Stimulated activated CD4-positive, alpha-beta T cell treated with anti-CD3 and anti-CD28 coated beads, Interleukin-4, amount 100 ng/mL, for 1 hour (primary cell): ENCODE measurements at places on chromosomes 12 and 14.

- no peak for DNase-seq
These were observed 32.2 kb upstream of the IGF1 start for GRCh38 chr12:102512523-102512922.

- no peak for DNase-seq
These were observed 90.1 kb downstream of the NCOR2 start for GRCh38 chr12:124477107-124477915.

DNA sequence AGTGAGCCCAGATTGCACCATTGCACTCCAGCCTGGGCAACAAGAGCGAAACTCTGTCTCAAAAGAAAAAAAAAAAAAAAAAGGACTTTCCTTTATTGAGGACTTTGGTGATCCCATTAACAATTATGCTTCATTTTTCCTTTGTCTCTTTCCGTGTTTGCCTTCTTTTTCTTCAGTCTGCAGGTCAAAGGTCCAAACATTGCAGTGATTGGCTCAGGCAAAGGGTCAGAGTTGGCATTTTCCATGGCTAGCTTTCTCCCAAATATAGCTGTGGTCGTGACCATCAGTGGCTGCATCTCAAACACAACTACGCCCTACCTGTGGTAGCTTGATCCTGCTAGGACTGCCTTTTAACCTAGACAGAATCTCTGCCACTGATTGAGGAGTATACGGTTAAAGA, 7.0 kb upstream of the DNAL1 start:
- DNase-seq = no peak

DNA sequence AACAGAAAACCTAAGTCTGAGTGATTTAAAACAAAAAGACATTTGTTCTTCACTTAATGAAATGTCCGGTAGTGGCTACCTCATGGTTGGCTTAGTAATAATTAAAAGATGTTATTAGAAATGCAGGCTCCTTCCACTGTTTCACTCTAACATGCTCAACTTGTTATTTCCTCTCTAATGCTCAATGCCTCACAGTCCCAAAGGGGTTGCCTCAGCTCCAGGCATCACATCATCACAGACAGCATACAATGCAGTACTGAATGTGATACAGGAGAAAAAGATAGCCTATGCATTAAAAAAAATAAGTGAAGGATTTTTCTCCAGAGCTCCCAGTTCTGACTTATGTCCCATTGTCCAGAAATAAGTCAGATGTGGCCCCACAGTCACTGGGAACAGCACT, 1077.0 kb upstream of the TMEM132C start:
- no peak for DNase-seq

DNA sequence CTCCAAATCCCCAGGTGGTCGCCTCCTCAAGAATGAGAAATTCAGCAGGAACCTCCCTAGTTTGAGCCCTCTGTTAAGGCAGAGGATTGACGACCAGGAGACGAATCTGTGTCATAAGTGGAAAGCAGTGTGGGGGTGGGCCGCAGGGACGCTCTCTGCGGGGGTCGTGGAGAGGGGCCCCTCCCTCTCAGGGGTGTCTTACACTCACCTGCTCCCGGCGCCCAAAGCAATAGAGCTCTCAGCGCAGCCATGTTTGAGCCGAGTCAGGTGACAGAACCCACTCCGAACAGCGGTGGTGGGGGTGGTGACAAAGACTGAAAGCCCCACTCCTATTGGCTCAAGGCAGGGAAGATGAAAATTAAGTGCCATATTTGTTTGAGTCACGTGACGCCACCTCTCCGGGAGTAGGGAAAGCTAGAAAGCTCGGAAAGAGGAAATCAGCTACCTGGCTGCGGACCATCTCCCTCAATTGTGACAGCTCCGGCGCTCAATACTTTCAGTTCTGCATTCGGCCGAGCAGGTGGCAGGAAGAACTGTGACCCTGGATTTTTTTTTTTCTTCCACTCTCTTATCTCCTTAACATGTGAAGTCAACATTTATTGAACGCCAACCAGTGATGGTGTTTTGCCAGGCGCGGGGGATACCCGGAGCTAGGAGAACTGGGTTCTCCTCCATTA, at the start of gene ZFYVE26:
ZFYVE26 (minus strand) TSS at position 265 of the 677 bp plus-strand sequence. CDS start 627 bp downstream, outside the sequence.
- peak; percentile 83 for DNase-seq

GRCh38 chr12:111417290-111417689, 11.6 kb downstream of the SH2B3 start:
- no peak for DNase-seq

- no peak for DNase-seq
These were observed 39.4 kb upstream of the ATXN2 start for GRCh38 chr12:111638556-111638955.

GRCh38 chr12:111758120-111758561, 8.6 kb upstream of the ALDH2 start:
- no peak for DNase-seq

DNA sequence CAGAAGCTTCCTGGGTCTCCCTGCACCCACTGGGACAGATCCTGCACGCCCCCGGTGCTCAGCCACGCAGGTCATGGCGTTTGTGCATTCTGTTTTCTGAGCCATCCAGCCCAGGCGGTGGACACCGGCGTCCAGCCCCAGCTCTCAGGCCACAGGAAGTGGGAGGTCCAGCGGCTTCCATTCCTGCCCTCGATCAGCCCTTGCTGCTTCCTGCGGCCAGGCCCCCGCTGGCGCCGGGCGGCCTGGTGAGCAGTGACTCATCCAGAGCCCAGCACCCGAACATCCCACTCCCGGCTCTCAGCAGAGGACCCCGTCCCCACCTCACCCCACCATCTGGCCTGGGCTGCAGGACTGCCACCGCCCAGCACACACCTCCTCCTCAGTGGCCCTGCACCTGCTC, 18.0 kb upstream of the NUDT14 start:
- DNase-seq = no peak

GRCh38 chr14:56341766-56342493, 223.7 kb downstream of the PELI2 start:
- DNase-seq = no peak

GRCh38 chr12:130266751-130267150, 70.9 kb upstream of the PIWIL1 start:
- DNase-seq = no peak

- no peak for DNase-seq
These were observed 208.7 kb upstream of the DIO3 start for GRCh38 chr14:101352567-101352966.

- no peak for DNase-seq
These were observed 247.1 kb upstream of the SRRM4 start for GRCh38 chr12:118734266-118734665.

GRCh38 chr12:94875525-94875924, 128.0 kb downstream of the NDUFA12 start:
- DNase-seq = no peak

- no peak for DNase-seq
These were observed 172.3 kb upstream of the EEA1 start for GRCh38 chr12:93101367-93101766.

- no peak for DNase-seq
These were observed 160.5 kb downstream of the RBM19 start for GRCh38 chr12:113805673-113806072.

- no peak for DNase-seq
These were observed 33.5 kb downstream of the CYP46A1 start for GRCh38 chr14:99717682-99718013.

DNA sequence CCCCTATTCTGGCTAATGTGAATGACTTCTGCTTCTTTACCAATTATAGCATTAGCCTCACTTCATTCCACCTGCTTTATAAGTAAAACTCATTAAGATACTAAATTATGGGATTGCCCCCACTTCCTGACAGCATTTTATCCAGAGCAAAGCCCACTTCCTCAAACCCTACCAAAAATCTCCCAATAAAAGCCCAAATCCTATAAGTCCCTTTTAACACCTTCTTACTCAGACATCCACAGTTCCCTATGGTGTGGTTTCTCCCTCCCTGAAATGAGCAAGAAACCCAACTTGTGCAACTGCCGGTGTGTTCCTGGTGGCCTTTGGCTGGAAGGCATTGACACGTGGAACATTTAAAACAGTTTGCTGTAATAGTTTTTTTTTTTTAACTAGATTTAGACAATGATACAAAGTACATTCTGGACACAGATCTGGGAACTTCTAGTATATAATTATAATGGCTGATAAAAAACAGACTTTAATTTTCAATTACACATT, 53.1 kb downstream of the BRMS1L start:
- DNase-seq = no peak

DNA sequence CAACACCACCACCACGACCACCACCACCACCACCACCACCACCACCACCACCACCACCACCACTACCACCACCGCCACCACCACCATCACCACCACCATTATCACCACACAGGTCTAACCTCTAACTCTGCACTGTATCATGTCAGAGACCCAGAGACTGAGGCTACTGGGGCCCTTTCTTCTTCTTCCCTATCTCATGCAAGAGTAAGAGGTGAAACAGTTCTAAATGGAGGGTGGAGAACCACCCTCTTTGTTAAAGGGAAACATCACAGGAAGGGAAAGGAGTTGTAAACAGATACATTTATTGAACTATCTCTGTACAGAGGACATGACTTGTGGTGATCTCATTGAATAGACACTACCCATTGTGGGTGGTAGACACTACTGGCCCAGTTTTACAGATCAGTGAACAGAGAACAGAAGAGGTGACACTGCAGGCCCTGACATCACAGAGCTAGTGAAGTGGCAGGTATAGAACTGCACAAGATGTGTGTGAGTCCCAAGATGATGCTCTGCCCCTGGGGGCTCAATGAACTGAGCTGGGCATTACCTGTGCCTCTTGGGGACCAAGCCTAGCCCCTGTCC, 91.6 kb downstream of the FOXN3 start:
- no peak for DNase-seq

GRCh38 chr12:106918746-106919145, 37.0 kb upstream of the TMEM263 start:
- DNase-seq = no peak
